ENCODE measurements at places on chromosomes 1 and 21.

GRCh38 chr21:43353282-43354025, 73.5 kb downstream of the SIK1 start:
- DNase-seq, result no peak

- peak; percentile 43 for DNase-seq
Measured at GRCh38 chr1:176983731-176984130, 180.8 kb downstream of the ASTN1 start.

DNA sequence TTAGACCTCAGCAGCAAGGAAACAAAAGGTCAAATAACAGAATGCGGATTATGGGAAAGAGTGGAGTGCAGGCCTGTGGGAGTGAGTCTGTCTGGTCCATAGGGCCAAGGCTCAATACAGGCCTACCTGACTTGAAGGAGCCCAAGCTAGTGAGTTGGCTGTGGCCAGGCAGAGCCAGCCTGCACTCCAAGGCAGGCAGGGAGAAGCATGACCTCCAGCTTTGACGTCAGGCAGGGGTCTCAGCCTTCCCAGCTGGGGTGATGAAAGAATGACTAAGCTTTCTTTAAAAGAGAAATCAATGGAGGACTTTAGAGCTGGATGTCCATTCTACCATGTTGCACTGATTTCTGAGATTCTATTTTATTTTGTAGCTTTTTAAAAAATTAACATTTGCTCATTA, 62.8 kb downstream of the RHOU start:
- no peak for DNase-seq

DNA sequence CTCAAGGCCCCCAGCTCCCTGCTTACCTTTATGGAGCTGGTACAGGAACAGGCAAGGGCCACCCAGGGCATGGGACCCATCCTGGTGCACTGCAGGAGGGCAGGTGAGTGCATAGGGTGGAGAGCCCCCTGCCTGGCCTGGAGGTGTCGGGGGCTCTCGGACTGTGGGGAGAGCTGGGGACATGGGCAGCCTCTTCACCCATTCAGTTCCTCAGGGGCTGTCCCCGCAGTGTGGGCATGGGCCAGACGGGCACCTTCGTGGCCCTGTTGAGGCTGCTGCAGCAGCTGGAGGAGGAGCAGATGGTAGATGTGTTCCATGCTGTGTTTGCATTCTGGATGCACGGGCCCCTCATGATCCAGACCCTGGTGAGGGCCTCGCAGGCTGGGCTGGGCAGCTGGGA, 7.3 kb upstream of the LGR6 start:
- DNase-seq, result no peak

GRCh38 chr1:206909883-206910318, 11.8 kb downstream of the FCMR start:
- peak; percentile 14 for DNase-seq
